ENCODE measurements at places on chromosomes 4 and X.

DNA sequence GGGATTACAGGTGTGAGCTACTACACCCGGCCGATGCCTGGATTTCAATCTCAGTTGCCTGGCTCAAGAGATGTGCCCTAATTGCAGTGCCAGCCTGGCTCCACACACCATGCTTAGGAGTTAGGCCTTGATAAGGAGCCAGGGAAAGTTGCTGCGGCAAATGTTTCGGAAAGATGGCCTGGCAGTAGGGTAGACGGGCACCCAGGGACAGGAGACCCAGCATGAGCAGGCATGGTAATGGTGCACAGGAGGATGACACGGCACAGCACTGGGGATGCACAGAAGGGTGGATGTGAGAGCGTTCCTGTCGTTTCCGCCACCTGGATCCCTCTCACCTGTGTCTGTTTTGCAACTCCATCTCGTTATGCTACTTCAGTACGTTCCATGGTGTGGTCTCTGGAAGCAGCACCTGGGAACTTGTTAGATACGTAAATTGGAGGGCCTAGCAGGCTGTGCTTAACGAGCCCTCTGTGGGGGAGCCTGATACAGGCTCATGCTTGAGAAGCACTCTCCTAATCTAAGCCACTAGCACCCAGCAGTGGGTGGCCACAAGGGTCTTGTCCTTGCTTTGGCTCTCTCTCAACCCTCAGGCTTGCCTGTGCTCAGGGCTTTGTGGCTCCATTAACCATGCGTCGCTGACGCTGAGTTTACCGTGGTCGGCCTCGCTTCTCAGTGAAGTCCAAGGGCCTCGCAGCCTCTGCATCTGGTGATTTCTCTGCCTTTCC, 20.3 kb downstream of the RNF4 start:
- no peak for DNase-seq

DNA sequence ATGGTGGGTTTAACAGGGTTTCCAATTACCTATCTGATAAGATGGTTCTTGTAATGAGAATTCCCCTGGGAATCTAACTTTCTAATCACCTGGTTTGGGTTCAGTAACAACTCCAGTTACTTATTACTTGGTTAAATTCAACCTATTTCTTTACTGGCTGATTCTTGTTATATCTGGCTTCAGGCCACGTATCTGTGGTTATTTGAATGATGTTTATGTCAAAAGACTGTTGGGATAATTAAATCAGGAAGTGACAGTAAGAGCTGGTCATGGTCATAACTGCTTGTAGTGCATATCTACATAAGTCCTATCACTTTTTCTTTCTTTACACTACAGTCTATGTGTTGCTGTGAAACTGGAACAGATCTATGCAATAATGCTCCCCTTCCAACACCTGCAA, 108.1 kb downstream of the MID1 start:
- DNase-seq, result no peak

DNA sequence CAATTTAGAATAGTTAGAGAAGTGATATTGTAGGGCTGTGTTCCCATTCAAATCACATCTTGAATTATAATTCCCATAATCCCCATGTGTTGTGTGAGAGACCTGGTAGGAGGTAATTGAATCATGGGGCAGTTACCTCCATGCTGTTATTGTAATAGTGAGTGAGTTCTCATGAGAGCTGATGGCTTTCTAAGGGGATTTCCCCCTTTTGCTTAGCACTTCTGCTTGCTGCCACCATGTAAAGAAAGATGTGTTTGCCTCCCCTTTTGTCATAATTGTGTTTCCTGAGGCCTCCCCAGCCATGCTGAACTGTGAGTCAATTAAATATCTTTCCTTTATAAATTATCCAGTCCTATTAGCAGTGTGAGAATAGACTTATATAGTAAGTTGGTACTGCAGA, 53.2 kb downstream of the LPAR4 start:
- no peak for DNase-seq

DNA sequence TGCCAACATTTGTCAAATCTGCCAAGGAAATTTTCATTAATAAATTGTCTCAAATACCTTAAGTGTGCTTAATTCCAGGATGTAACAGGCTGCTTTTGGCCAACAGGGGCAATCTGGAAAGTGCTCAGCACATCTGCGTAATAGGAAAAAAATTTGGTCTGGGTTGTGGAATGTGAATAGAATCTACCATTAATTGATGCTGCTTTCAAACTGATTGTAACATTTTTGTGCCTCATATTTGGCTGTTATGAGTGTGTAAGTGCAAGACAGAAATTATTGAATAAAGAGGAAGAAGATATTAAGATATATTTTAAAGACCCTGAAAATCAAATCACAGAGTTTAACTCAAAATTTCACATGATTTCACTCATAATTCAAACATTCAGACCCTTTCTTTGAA, 41.1 kb downstream of the REELD1 start:
- no peak for DNase-seq

DNA sequence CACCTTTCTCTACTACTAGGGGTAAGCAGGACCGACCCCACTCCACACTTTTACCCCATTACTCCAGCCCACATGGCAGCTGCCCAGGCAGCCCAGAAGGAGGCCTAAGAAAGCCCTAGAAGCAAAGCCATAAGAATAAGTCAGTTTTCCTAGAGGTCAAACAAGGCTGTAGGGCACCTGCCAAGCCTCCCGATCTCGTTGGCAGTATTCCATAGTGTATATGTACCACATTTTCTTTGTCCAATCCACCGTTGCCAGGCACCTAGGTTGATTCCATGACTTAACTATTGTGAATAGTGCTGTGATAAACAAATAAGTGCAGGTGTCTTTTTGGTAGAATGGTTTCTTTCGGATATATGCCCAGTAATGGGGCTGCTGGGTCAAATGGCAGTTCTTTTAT, 54.2 kb downstream of the RHOXF2B start:
- DNase-seq, result no peak

DNA sequence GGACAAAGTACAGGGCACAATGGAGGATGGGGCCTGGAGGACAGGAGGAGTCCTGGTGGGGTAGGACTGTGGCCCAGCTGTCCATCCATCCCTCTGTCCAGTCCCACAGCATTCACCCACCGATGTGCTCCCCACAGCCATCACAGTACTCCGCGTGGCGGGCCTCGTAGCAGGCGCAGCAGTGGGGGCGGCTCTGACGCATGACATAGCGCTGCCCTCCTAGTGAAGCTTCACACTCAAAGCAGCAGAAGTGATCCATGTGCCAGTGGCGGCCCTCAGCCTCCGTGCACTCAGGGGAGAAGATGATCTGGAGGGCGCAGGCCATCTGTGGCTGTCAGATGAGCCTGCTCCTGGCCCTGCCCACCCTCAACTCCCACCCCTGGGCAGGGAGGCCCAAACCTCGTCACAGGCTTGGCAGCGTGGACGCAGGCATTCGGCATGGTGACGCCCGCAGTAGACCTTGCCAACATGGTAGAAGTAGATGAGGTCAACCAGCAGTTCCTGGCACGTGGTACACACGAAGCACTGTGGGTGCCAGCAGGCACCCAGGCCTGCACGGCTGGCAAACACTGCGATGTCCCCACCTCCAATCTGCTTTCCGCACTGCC, 6.3 kb downstream of the PLP2 start:
- DNase-seq, result no peak

- no peak for DNase-seq
Observed at GRCh38 chr4:26864899-26865298, 4.3 kb downstream of the STIM2 start.

DNA sequence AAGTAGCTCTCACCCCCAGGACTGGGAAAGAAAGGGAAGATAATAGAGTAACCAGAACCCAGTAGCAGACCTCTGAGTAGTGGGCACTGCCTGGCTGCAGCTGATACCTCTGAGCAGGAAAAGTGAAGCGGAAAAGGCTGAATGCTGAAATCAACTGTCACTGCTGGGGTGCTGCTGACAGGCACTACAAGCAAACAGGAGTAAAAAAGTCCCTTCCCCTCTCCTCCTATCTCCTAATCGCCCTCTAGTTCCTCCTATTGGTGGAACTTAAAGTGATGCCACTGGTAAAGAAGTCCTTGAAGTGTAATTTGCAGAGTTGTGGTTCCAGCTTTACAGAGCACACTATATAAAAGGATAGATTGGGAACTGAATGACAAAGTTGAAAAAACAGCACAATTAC, 32.8 kb upstream of the GLRB start:
- no peak for DNase-seq

GRCh38 chr4:38009421-38009820, 49.2 kb downstream of the PTTG2 start:
- DNase-seq, result no peak

DNA sequence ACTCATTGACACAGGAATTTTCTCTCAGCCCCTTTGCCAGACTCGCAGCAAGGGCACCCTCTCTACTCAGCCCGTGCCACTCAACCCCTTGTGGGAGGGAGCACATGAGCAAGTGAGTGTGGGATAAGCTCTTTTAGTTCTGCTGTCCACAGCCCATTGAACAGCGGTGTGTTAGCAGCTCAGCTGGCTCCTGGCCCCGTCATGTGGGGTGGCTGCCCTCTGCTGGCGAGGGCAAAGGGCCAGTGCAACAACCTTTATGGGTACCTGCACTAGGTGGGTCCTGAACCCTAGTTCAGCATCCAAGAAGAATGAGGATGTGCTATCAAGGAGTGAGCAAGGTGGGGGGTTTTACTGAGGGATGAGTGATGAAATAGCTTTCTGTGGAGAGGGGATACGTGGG, 85.0 kb upstream of the ZNF81 start:
- peak; percentile 34 for DNase-seq

DNA sequence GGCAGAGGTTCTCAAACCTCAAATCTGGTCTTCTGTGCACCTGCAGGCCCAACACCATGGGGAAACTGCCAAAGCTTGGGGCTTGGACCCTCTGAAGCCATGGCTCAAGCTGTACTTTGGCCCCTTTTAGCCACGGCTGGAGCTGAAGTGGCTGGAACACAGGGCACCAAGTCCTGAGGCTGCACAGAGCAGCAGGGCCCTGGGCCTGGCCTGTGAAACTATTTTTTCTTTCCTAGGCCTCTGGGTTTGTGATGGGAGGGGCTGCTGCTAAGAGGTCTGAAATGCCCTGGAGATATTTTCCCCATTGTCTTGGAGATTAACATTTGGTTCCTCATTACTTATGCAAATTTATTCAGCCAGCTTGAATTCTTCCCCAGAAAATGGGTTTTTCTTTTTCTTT, 18.3 kb upstream of the PI4K2B start:
- DNase-seq, result no peak

DNA sequence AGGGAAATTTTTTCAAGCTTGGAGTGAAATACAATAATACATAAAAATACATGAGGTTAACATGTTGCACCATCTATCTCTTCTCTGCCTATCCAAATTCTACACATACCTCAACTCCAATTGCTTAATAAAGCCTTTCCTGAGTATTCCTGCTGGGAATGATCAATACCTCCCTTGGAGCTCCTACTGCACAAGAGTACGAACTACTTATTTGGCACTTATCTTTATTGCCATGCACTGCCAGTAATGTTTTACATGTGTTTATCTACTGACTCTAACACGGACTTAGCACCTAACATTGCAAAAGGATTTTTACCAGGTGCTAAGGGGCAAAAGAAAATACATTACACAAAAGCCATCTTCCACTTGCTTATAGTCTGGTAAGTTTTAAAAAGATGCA, 80.2 kb downstream of the ADGRA3 start:
- DNase-seq, result no peak

DNA sequence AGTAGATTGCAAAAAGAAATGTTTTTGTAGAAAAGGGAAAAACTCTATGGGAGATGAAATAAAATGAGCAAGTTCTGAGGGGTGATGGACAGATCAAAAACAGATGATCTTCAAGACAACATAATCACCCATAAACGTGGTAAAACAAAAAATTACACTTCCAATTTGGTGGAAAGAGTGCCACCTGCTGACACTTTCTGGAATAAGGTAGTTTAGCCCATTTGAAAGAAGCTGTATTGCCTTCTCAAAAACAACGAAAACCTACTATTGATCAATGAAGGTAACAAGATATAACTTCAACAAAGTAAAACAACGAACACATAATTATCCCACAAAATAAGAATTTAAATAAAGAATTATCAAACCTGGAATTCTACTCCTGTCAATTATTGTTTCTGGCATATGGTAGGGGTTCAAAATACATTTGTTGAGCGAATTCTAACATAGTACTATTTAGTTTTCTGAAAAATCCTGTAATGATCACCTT, 2.5 kb downstream of the COQ2 start:
- DNase-seq, result peak; percentile 56

- DNase-seq, result no peak
Observed at GRCh38 chr4:113300471-113300928, 251.0 kb downstream of the ANK2 start.

GRCh38 chrX:39169976-39170375, 368.7 kb downstream of the MID1IP1 start:
- DNase-seq, result no peak

- peak; percentile 31 for DNase-seq
Observed at GRCh38 chr4:88008122-88008742, 797 bp downstream of the PKD2 start.

- no peak for DNase-seq
Observed at GRCh38 chr4:3246458-3247398, 2.2 kb upstream of the MSANTD1 start.

- DNase-seq, result no peak
Observed at GRCh38 chr4:4781936-4782707, 77.3 kb upstream of the MSX1 start.

GRCh38 chr4:160546201-160546600, 1443.3 kb downstream of the RAPGEF2 start:
- DNase-seq, result no peak

DNA sequence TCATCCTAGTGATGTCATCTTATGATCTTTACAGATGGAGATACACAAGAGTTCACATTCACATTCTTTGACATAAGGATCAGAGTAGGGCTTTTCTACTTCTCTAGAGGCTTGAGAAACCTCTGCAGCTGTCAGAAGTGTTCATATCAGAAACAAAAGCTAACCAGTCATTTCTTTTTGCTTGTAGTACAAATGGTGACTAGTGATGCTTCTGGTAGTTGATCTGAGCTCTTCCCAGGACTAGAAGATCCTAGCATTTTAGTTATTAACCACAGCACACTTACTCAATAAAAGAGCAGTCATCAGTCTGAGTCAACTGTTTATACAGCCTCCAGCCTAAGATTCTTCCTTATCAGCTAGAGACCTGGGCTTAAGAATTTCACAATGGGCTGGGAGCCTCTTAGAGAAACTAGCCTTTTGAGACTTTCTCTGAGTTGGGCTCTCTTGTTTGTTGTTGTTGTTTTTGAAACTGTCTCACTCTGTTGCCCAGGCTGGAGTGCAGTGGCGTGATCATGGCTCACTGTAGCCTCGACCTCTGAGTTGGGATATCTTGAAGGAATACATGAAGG, 84.1 kb downstream of the TMEM164 start:
- no peak for DNase-seq

- DNase-seq, result no peak
Observed at GRCh38 chr4:8765631-8766590, 105.7 kb downstream of the HMX1 start.
